ENCODE measurements at places on chromosomes 3 and 15.
A peak's percentile ranks its signal among the peaks of the same experiment; 100 is the strongest.

GRCh38 chr15:22949074-22949547 lies 31.1 kb downstream of the CYFIP1 start:
- DNase-seq = peak; percentile 19

DNA sequence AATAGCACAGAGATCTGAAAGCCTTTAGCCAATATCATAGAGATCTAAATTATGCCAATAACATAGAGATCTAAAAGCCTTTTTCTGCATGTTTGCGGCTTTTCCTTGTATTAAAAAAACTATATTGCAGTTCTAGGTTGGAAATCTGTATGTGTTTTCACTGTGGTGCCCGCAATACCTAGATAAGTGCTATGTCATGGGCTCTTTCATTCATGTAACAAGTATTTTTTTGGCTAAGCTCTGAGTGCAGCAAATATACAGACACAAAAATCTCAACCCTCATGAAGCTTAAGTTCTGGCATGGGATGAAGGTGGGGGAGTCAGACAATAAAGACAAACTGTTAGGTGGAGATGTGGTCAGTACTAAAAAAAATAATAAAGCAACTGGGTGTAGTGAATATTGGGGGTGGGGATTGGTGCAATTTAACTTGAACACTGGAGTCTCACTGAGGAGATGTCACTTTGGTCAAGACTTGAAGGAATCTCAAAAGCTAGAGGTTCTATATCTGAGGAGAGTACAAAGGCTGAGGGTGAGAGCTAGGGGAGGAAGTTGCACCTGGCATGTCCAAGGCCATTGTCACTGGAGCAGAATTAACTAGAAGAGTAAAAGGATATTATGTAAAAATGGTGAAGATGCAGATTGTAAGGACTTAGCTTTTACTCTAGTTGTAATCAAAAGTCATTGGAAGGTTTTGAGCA lies 973 bp downstream of the BUB1B start:
- DNase-seq = no peak

- no peak for DNase-seq
Observed at GRCh38 chr3:174937478-174937877, 78.3 kb downstream of the NAALADL2 start.

GRCh38 chr15:22968366-22968765 lies 11.8 kb downstream of the CYFIP1 start:
- no peak for DNase-seq

DNA sequence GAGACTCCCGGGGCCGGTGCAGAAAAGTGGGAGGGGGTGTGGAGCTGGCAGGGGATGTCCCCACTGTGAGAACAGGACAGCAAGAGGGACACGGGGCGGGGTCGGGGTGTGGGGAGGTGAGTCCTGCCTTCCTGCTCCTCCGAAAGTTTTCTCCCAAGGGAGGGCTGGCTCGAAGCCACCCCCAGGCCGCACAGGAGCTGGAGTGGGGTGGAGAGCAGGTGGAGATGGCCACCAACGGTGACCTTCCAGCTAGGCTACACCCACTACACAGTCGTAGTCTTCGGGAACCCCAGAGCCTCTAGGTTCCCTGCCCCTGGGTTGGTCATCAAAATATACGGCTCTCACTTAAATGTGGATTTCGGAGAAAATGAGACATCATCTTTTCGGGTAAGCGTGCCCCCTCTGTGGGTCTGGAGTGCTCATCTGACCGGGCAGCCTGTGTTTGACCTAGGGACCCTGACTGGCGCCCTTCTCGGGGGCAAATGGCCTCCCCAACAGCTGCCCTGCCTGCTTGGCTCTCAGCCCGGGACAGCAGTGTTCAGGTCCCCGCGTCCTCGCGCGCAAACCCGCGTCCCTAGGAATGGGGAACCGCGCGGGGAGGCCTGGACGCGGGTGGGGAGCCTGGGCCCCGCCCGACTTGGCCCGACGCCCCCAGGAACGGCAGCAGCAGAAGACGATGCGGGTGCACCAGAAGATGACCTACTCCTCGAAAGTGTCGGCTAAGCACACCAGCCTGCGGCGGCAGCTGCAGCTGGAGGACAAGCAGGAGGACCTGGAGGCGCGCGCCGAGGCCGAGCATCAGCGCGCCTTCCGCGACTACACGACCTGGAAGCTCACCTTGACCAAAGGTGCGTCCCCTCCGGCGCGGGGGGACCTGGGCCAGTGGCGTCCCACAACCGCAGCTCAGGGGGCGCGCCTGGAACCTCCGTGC lies 21.2 kb downstream of the CFAP100 start:
- DNase-seq = no peak

GRCh38 chr3:28050885-28051284 lies 190.5 kb upstream of the CMC1 start:
- DNase-seq = no peak

GRCh38 chr3:189652042-189652441 lies 20.9 kb downstream of the TP63 start:
- no peak for DNase-seq

DNA sequence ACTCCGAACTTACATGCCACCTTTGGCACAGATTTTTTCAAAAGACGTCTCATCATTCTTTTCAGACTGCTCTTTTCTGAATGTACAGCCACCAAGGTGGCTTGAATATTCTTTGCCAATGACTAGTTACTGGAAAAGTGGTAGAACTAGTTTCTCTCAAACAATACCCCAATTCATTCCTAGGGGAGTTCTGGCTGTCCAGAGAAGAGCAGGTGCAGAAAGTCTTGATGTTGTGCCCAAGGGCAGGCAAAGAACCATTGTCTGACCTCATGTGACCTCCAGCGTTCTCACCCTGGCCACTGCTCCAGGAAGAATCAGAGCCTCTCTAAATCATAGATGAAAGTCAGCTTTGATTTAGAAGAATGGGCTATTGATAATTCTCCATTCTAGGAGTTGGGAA lies 5.5 kb downstream of the LMOD3 start:
- DNase-seq = no peak

DNA sequence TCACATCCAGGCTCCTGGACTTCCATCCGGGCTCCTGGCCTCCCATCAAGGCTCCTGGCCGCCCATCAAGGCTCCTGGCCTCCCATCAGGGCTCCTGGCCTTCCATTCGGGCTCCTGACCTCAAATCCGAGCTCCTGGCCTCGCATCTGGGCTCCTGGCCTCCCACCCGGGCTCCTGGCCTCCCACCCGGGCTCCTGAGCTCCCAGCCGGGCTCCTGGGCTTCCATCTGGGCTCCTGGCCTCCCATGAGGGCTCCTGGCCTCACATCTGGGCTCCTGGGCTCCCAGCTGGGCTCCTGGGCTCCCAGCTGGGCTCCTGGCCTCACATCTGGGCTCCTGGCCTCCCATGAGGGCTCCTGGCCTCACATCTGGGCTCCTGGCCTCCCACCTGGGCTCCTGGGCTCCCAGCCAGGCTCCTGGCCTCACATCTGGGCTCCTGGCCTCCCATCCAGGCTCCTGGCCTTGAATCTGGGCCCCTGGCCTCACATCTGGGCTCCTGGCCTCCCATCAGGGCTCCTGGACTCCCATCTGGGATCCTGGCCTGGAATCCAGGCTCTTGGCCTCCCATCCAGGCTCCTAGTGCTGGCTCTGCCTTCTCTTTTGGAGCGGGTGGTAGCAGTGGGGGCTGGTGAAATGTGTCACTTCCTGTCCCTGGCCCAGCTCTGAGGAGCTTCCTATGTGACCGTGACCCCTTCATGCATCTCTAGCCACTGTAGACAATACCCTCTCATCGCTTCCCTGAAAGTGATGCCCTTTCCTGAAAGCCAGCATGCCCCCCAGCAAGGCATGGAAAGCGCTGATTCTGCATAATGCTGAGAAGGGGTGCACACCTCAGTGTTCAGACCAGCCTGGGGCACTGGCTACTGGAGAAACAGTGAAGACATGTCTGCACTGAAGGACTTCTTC lies 62.7 kb upstream of the BLM start:
- no peak for DNase-seq

Data from NCI-H1436 (cell line).